ENCODE measurements at places on chromosomes 13 and 19.

GRCh38 chr19:55546822-55547614, 1.7 kb upstream of the SBK3 start:
- no peak for DNase-seq

DNA sequence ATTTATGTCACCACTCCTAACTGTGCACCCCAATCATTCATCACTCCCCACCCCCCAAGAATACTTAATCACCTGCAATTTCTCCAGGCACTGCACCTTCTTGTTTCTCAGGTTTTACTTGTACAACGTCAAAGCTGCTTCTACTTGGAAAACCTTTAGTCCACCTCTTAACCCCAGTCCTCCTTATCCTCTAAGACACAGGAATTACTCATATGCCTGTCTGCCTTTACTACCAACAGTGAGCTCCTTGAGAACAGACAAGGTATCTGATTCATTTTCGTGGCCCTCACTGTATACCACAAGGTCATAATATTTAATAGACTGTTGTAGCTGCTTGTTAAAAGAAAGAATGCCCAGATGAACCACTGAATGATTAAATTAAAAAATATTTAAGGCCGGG, 21.0 kb upstream of the NDFIP2 start:
- DNase-seq = no peak

DNA sequence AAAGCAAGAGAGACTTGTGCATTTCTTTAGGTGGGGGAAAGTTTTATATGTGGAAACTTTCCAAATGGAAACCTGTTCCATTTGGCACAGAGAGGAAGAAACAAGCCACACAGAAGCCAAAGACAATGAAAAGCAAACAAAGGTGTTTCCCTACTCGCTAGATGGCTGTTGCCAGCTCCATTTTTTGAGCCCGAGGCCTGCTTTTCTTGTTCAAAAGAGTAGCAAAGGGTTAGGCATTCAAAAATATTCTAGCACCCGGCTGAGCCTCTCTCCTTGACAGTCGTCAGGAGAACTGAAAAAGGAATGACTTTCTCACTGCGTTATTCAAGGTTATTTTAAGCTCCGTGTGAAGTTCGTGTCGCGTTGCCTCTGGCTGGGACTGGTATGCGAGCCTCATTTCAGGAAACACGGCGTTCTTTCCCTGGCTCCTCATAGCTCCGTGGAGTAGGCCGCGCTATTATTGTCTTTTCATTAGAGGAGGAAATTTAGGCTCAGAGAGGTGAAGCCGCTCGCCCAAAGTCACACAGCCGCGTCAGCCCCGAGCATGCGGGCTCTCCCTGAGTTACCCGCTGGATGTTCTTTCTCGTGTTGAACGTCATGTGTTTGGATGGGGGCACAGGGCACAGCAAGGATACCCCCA, 7.6 kb downstream of the TRPM4 start:
- no peak for DNase-seq

GRCh38 chr13:51370116-51370515, 30.6 kb downstream of the SERPINE3 start:
- DNase-seq = no peak

DNA sequence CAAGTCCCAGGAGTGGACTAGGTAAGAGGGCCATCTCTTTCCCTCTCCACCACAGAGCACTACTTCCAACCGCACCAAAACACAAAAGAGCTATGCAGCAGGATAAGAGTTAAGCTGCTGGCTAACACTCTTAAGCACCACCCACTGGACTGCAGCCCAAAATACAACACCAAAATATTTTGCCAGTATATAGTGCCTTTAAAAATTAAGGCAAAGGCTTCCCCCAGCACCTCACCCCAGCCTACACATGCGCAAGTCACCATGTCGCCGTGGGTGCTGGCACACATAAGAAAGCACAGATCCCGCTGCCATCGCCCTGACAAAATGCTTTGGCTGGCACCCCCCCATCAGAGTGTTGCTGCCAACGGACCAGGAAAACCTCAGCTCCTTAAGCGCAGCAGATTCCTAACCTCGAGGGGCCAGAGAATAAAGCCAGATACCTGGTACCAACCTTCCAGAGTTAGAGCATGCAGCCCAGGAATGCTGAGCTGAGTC, 608.3 kb downstream of the PCDH17 start:
- no peak for DNase-seq

DNA sequence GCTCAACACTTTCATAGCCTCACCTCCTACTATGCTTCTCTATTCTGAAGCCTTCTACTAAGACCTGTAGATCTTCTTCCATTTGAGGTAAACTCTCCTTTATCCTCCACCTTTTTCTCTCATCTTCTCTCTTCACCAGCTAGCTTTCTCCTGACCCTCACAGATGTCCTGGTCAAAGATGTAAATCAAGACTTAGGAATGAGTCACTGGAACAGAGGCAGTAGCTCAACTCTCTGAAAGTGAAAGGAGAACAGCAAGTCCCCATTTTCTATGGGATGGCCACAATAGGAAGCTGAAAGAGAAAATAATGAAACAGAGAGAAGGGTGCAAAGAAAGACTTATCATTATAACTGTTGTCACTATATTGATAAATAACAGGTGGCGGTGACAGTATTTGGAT, 86.1 kb upstream of the DOCK9 start:
- DNase-seq = no peak

- DNase-seq = no peak
Observed at GRCh38 chr13:43780666-43781065, 6.1 kb downstream of the ENOX1 start.

DNA sequence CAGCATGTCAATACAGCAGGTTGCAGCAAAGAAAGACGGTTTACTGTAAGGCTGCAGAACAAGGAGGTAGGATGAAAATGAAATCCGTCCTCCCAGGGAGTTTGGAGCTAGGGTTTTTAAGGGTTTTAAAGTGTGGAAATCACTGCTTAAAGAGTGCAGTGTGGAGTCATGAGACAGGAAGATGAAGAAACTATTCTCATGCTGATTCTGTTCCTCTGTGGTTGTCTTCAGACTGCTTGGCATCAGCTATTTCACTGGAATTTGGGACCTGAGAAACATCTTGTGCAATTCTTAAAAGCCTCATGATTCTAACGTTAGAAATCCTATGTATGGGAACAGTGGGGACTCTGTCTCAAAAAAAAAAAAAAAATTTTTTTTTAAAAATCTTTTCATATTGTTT, 11.4 kb downstream of the ZNF331 start:
- DNase-seq = no peak

- no peak for DNase-seq
Observed at GRCh38 chr13:111298214-111298975, 22.0 kb upstream of the TEX29 start.

DNA sequence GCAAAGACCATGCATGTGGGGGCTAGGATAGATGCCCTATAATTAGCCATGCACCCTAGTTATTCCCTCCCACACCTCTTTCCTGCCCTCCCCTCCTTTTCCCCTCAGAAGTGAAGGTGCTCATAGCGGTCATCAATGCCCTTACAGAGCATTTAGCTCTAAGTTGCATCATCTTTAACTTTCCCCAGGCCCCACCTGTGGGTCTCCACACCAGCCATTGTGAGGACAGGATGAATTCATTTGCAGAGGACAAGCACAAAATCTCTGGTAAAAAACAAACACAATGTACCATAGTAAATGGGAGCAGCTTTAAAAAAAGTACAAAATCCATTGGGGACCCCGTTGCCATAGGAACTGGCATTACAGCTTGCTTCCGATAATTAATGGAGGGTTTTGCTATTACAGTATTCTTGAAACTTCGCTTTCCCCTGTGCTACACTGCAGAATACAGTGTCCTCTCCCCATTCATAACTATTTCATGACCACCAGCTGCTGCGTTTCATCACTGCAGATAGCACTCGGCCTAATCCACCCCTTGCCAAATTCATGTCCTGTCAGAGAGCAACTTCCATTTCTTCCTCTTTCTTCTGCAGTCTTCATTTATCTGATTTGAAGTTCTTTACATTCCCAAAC, 110.5 kb downstream of the ZDHHC20 start:
- no peak for DNase-seq

DNA sequence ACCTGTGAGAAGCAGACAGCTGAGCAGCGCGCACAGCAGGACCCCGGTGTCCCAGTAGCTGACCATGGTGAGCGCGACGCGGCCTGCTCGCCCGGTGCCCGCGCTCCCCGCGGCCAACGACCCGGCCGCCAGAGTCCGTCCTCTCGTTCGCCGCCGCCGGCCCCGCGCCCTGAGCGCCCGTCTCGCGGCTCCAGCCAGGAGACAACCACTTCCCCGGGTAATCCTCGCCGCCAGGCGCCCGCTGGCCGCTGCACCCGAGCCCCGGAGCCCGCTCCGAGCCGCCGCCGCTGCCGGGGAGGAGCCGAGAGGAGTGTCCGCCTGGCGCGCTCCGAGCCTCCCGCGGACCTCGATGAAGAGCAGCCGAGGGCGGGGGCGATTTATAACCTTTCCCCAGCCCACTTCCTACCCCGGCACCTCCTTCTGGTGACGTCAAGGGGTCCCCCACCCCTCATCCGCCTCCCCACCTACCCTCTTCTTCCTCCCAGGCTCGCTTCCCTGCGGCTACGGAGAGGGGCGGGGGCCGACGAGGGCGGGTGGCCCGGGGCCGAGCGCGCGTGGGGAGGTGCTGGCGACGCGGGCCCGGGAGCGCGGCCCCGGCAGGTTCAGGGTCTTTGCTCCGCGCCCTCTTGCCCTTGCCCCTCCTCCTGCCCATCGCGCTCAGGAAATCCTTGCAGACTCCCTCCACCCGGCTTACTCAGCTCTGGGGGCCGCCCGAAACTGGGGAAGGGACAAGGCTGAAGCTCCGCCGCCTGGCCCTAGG, at the start of gene FLT1:
Gene FLT1, minus strand, starts transcription at position 351 of the 760 bp plus-strand sequence. Its CDS starts 285 bp downstream, at position 66.
- DNase-seq = no peak

DNA sequence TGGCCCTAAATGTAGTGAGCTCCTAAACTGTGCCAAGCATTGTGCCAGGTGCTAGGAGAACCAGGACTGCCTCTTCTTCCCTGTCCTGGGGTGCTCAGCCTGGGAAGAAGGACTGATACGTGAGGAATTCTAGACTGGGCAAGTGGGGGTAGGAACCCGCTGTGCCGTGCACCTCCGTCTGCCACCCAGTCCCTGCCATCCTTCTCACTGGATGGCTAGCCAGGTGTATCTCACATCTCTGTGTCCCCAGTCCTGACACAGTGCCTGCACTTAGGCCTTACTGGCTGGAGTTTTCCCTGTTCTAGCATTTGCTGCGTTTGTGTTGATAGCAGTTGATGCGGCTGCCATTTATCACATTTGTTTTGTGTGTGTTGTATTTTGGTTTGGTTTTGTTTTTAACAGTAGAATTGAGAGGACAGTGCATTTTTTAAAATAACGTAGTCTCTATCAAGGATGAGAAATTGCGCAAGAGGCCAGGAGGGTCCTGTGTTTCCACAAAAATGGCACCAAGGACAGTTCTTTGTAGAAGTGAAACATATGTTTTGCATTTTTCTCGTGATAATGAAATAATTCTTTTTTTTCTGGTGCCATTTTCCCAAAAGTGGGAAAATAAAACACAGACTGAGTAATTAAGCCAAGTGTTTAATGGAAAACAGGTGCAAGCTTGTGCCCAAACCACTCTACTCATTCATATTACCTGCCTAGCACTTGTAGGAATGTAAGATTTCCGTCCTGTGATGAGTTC, 4.7 kb upstream of the GPR183 start:
- DNase-seq = no peak

GRCh38 chr13:62625214-62625881, 1209.7 kb upstream of the PCDH20 start:
- no peak for DNase-seq

- no peak for DNase-seq
Observed at GRCh38 chr19:38401148-38401547, 1.7 kb upstream of the FAM98C start.

GRCh38 chr19:44807162-44807561, 1.7 kb upstream of the BCAM start:
- no peak for DNase-seq

All from GM12864 (cell line).